Osteoblast (primary cell): ENCODE measurements at places on chromosomes 5 and 9. TPM values are rescaled to one million over a fixed set of nuclear protein-coding genes. Genes with fewer than 3 reads are reported as not detected.

Gene CAMK4
- 0.29 and 0.72 TPM in 2 replicates for total RNA-seq

Gene LRRC19
- under 0.01 TPM in 2 replicates for total RNA-seq

Gene SYK
- not detected in 2 replicates for total RNA-seq

Gene LECT2
- total RNA-seq = not detected in 2 replicates

Gene CKMT2
- total RNA-seq = 0.88 and 1.4 TPM in 2 replicates

Gene SPINK13
- not detected in 2 replicates for total RNA-seq

Gene ADCY2
- total RNA-seq = under 0.01 and 0.59 TPM in 2 replicates

Gene HNRNPAB
- 40.9 and 42.4 TPM in 2 replicates for total RNA-seq

Gene DOCK8
- total RNA-seq = under 0.01 TPM in 2 replicates

Gene PCDHA1
- not detected in 2 replicates for total RNA-seq

Gene PCDHGA1
- total RNA-seq = 1.1 and 1.5 TPM in 2 replicates

Gene ATOSB
- 31.1 and 32.1 TPM in 2 replicates for total RNA-seq

Gene DNAH5
- 0.36 and 0.59 TPM in 2 replicates for total RNA-seq

Gene CA9
- total RNA-seq = not detected in 2 replicates

Gene BHMT2
- 8.3 and 12.1 TPM in 2 replicates for total RNA-seq

Gene PDLIM4
- total RNA-seq = 47.7 and 67.7 TPM in 2 replicates

Gene SPRY4
- 5.4 and 5.9 TPM in 2 replicates for total RNA-seq

Gene ARL10
- 8.3 and 14.1 TPM in 2 replicates for total RNA-seq

Gene AFAP1L1
- total RNA-seq = 1.1 and 1.5 TPM in 2 replicates

Gene GMCL2
- total RNA-seq = not detected in 2 replicates

Gene TRIM52
- 6.8 and 7.2 TPM in 2 replicates for total RNA-seq

Gene CYSRT1
- total RNA-seq = 1.1 and 1.5 TPM in 2 replicates

Gene ANKRD18A
- under 0.01 TPM in 1 of 2 replicates, not detected in the other for total RNA-seq

Gene SPATA31E1
- total RNA-seq = under 0.01 TPM in 1 of 2 replicates, not detected in the other

Gene SPATA31C1
- not detected in 2 replicates for total RNA-seq

Gene AMACR
- 15.2 and 15.3 TPM in 2 replicates for total RNA-seq

Gene CCL27
- total RNA-seq = 0.36 TPM in 1 of 2 replicates, not detected in the other

Gene FGF1
- 2.9 and 4.3 TPM in 2 replicates for total RNA-seq

Gene ARHGEF39
- total RNA-seq = 0.36 and 0.88 TPM in 2 replicates

Gene SH2D3C
- total RNA-seq = 0.29 and 0.36 TPM in 2 replicates

Gene ETF1
- total RNA-seq = 113 and 116 TPM in 2 replicates
